KBM-7 (cell line): ENCODE measurements at places on chromosomes 5 and 9.

DNA sequence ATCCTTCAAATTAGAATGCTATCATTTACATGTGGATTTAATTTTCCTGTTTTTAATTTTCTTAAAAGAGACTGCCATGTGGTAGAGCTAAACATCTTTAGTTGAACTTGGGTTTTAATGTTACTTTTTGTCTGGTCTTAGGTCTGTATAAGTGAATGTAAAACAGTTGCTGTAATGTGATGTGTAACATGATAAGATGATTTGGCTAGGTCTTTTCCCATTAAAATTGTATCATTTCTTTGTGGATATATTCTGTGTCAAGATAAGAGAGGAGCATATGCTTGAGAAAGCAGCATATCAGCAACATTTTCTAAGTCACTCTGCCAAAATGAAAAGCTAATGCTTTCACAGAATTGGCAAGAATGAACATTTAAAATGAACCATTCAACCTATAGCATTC, 18.5 kb downstream of the TMEM167A start:
- no peak for DNase-seq

DNA sequence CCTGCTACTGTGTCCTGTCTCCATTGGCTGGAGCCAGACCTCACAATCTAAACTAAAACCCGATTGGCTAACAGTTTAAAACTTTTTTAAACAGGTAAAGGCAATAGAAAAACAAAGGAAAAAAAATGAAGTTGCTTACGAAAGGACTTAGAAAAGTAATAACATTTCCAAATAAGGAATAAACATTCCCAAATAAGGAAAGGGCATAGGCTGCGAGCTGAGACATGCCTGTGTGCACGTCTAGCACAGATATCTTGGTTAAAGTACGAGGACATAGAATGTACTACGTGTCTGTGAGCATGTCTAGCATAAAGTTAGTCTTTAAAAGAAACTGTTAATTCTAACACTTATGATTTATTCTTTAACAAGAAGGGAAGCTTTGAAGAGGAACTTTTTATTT, 15.3 kb upstream of the FAM120A start:
- DNase-seq = no peak

- no peak for DNase-seq
These were observed 36.0 kb upstream of the GLIPR2 start for GRCh38 chr9:36100532-36100931.

DNA sequence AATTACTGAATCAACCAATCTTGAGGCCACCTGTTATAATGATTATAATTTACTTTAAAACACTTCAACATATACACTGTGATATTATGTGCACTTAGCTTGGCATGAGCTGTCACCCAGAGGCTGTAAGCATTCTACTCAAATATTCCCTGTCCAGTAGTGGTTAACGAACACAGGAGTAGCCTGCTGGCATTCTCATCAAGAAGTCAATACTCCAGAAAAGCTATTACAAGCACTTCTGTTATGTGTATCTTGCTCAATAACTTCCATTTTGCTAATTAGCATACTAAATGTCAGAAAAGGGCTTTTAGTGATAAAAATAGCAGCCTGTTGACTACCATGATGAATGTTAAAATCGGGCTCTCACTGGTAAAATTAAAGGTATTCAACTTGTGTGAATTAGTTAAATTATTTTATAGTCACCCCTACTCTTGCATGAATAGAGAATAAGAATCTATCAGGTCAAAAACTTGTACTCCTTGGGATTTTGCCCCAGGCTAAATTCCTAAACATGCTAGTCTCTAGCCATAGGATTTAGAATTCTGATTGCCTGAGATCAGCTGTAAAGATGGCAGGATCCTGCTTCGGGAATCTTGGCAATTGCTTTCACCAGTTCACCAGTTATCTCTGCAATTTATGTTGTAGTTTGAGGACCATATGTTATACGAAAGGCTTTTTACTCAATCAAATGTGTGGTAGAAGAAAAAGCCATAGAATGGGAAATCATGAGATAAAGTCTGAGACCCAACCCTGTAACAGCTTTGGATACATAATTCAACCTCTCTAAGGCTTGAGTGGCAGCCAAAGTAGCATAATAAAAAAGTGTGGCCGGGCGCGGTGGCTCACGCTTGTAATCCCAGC, 43.4 kb upstream of the PAM start:
- DNase-seq = no peak

DNA sequence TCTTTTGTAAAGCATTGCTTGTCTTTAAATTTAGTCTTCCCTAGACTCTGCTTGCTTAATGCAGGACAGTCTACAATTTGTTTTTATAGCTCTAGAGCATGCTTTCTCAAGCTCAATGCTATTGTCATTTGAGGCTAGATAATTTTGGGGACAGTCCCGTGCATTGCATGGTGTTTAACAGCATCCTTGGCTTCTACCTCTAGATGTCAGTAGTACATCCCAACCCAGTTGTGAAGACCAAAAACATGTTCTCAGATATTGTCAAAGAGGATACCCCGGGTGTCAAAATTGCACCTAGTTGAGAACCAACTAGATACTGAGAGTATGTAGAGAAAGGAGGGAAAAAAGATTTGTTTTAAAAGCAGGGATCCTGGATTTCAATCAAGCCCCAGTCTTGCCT, 277.5 kb downstream of the CEMIP2 start:
- peak; percentile 2 for DNase-seq

- DNase-seq = no peak
These were observed 33.3 kb downstream of the FBXL7 start for GRCh38 chr5:15533129-15533893.

DNA sequence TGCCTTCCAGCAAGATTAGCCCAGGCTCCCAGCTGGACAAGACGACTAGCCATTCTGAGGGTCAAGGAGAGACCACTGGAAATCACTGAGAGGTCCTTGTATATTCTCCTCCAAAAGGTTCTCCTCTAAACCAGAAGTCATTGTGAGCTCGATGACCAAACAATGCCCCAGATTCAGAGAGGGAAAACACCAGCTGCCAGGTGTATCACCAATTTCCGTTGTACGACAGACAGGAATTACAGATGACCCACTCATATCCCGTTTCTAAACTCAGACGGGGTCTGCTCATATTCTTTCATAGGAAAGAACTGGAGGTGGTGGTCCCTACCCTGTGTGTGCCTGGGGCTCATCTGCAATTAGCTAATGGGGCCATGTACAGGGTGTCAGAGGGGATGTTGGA, 14.2 kb downstream of the FAXDC2 start:
- DNase-seq = no peak

GRCh38 chr5:9046756-9047481, 499.0 kb downstream of the SEMA5A start:
- DNase-seq = no peak

DNA sequence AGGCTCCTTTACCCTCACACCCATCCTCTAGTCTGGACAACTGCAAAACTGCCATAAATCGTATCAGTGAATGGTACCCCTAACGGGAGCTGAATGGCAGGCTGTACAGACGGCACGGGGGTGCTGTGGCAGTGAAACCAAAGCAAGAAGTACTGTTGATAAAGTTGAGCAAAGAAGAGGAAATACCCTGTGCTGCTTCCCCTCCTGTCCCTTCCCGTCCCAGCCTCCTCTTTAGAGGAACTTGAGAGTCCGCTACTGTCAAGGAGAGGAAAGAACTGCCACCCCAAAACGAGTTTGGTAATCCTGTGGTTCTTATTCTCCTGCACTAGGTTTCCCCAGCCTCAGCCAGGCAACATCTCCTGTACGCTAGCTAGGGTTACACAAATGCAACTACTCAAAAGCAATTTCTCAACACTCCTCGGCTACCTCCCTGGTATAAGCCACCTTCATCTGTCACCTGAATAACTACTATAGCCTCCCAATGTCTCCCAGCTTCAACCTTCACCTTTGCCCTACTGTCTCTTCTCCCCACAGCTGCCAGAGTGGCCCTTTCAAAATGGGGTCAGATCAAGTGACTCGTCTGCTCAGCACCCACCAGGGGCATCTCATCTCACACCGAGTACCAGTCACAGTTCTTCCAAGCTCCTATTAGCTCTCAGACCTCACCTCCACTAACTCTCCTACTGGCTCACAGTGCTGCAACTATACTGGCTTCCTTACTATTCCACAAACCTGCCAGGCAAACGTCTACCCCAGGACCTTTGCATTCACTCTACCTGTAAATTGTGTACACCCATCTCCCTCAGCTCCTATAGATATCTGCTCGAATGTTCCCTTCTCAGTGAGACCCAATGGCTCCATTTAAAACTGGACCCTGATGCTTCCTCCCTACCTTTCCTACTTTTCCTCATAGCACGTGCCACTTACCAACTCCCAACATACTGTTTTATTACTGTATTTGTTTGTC, 4.1 kb downstream of the GLRX start:
- peak; percentile 78 for DNase-seq

GRCh38 chr9:112700085-112700484, 17.8 kb downstream of the INIP start:
- no peak for DNase-seq

DNA sequence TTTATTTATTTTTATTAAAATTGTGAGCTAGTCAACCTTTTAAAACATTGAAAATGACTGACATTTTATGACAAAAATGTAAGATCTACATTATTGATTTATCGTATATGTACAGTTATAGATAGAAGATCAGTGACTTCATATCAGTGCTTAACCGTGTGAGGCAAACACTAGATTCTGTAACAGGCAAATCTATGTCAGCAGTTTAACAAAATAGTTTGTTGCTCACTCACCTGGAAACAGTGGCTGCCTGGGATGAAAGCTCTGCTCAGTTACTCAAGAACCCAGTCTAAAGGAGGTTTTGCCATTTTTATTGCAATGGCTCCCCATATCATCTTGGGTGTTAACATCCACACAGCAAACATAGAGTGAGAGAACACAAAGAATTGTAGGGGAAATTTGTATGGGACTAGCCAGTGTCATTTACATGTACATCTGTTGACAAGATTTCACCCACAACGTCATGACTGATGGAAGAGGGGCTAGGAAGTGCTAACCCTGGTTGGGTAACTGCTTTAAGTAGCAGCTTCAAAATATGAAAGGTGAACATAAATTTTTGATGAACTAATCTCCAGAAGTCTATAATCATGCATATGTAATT, 49.0 kb downstream of the SGCD start:
- no peak for DNase-seq

DNA sequence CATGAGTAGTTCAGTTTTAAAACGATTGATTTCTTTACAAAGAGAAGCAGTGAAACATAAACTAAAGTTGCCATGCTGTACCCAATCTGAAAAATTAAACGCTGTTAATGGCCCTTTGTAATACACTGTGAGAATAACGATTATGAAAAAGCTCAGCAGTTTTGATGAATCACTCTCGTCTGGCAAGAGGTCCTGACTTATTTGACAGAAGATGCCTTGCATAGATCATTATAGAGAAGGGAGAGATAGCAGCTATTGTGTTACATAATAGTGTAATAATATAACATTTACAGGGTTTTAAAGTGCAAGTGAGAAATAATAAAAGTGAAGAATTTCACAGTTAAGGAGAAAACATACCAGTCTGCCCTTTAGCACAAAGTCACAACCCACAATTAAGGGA, 361.5 kb upstream of the CDH10 start:
- DNase-seq = no peak

- DNase-seq = peak; percentile 10
These were observed 83.0 kb downstream of the SMC2 start for GRCh38 chr9:104177003-104177611.

DNA sequence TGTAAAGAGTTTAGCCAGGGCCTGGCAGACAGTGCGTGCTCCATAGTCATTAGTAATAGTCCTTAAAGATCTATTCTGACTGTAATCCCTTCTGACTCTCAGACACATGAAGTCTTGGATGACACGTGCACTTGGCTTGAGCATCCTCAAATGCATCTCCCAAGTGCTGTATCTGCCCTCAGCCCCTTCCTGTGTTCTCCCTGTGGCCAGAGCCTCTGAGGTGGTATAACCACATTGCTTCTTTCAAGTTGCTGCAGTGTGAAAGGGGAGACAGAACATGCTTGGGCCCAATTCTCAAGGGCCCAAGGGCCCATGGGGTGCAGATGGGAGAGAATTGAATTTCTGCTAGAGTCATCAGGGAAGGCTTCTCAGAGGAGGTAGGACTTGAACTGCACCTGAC, 30.1 kb upstream of the HAND1 start:
- DNase-seq = no peak

- peak; percentile 43 for DNase-seq
These were observed 19.9 kb upstream of the FAM120A start for GRCh38 chr9:93431539-93432105.

DNA sequence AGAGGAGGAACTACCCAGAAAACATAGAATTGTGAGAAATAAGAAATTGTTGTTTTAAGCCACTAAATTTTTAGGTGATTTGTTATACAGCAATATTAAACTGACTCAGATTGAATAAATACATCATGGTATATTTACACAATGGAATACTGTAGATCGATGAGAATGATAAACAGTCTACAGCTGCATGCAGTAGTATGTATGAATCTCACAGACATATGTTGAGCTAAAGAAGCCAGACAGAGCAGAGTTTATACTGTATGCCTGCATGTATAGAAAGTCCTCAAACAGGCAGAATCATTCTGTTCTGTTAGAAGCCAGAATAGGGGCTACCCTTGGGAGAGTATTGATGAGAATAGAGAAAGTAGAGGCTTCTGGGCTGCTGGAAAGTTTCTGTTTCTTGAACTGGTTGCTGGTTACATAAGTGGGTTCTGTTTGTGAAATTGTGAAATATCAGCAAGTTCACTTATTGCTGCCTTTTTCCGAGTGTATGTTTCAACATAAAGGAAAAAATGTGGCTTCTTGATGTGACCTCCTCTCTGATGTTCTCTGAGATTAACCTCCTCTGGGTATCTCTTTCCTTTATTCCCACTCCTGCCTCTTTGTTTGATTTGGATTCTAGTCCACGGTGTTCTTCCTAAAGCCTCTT, 9.6 kb downstream of the KIAA1958 start:
- DNase-seq = no peak

- no peak for DNase-seq
These were observed 14.1 kb upstream of the SPARC start for GRCh38 chr5:151700820-151701219.

- DNase-seq = no peak
These were observed 205.3 kb upstream of the HAPLN1 start for GRCh38 chr5:83925955-83926337.

- DNase-seq = no peak
These were observed 3.8 kb downstream of the FAM219A start for GRCh38 chr9:34454571-34455065.

GRCh38 chr5:168852329-168852728, 273.2 kb upstream of the PANK3 start:
- no peak for DNase-seq
